ENCODE measurements at places on chromosomes 11 and 22.
A peak's percentile ranks its signal among the peaks of the same experiment; 100 is the strongest.

DNA sequence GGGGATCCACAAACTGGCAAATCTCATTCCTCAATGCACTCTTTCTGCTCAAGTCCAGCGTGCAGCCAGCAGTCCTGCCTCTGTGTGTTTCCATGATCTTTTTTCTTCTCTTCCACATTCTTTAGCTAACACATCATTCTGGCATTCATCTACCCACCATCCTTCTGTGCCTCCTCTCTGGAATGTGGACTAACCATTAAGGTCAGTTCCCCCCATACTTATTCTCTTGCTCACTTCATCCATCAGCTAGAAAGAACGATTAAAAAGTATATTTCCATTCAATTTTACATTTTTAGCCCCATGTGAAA lies 7.8 kb downstream of the KIRREL3 start:
- no peak for DNase-seq

- no peak for DNase-seq
Measured at GRCh38 chr22:24337894-24338645, 67.4 kb downstream of the SPECC1L start.

- DNase-seq, result no peak
Measured at GRCh38 chr11:77823775-77824174, 2.8 kb downstream of the AAMDC start.

- no peak for DNase-seq
Measured at GRCh38 chr11:94068764-94069163, 47.6 kb downstream of the HEPHL1 start.

DNA sequence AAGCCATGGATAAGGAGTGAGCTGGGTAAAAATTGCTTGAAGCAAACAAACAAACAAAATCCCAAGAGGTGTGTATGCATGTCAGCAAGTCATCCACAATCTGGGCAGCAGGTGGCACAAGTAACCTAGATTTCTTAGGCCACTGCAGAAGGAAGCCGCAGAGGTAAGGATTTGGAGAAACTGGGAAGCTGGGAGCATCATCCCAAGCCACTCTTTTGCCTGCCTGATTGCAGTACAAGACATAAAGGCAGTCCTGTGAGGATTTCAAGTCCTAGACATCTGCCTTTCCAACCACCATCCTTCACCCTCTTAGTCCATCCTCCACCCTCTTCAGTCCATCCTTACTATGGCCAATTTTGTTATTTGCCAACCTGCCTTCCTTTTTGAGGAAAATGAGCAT lies 67.2 kb upstream of the BMAL1 start:
- peak; percentile 73 for DNase-seq

DNA sequence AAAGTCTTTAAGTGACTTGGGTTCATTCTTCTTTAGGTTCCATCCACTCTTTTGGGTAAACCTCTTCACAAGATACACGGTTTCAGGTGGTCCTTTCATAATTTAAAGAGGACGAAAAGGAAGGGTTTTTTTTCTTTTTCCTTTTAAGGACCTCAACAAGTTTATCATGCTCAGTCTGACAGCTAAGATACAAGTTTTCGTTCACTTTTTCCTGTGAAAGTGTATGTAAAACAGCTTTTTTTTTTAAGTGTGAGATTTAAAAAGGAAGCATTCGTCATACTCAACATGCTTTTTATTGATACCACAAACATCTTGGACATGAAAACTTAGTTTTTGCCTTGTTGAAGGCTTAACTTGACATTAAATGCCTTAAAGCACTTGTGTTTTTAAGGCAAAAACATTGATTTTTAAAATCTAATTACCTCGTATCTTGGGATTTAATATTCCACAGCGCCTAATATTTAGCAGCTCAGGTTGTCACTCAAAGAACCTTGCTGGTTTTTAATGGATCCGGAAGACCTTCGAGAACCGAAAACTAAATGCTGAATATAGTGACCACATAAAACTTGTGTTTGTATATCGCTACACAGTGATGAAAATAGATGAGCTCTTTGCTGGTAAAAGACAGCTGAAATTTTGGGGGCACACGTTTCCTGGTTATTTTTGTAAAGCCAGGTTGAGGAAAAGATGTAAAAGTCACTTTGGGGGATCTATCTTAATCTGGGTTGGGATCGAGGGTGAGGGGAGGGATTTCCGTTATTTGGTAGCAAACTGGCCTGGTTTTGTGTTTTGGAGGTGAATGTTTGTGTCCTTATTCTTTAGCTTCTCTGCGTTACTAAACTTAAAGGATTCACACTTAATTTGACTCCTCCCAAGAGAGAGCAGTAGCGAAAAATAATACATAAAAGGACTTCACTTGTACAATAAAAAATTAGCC lies 2.3 kb downstream of the PCF11 start:
- DNase-seq, result no peak

- no peak for DNase-seq
Measured at GRCh38 chr11:40241524-40242051, 1217.9 kb downstream of the LRRC4C start.

GRCh38 chr22:29427176-29427760 lies 11.1 kb upstream of the RFPL1 start:
- no peak for DNase-seq

- no peak for DNase-seq
Measured at GRCh38 chr11:119147604-119148333, 1.1 kb upstream of the ABCG4 start.

DNA sequence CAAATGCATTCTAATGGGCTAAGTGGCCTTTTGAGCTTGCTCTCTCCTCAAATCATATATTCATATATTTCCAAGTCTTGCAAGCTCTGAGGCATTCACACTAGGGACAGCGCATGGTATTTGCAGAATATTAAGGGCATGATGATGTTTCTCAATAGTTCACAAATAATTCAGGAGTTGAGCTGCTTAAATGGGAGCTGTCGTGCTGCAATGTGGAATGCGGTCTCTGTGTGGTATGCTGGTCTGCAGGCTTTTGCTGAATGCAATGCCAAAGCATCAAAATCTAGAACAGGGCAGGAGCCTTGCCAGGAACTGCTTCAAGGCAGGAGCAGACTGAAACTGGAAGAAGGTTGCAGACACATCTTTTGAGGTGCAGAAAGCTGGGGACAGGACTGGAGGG lies 1060.0 kb downstream of the TBC1D22A start:
- DNase-seq, result no peak

DNA sequence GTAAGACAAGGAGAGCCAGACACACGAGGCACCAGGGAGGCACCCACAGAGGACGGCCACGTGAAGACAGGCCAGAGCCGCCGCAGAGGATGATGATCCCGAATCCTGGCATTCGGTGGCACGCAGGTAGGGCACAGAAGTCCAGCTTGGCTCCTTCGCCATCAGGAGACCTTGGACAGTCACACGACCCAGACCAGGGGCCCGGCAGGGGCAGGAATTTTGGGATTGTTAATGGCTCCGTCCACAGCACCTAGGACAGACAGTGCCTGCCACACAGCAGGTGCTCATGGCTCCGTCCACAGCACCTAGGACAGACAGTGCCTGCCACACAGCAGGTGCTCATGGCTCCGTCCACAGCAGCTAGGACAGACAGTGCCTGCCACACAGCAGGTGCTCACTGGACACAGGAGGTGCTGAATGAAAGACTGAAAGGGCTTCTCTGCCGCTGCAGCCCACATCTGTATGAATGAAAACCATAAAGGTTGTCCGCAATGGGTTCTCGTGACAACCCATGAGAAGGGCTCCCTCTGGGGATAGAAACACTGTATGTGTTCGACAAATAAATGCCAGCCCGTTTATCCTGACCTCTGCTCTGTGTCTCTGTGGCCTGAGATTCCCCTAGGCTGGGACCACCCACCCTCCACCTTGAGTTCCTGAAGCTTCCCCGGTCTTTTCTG lies 341.6 kb downstream of the CTTN start:
- no peak for DNase-seq

DNA sequence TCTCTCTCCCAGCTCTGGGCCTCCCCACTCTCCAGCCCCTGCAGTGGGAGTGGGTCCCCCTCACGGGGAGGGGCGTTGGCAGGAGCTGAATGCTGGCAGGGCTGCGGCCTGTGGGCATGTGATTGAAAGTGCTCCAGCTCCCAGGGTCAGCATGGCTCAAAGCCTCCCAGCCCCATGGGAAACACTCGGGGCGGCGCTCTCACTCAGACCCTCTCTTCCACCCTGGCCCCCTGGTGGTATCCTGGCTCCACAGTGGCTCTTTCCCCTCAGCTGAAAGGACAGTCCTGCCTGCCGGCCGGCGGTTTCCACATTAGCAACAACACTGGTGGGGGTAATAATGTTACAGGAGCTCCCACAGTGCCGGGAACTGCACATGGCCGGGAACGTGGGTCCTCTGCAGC lies 35.5 kb downstream of the POLR3H start:
- DNase-seq, result no peak

- DNase-seq, result no peak
Measured at GRCh38 chr11:61639816-61640443, 40.3 kb upstream of the DAGLA start.

- DNase-seq, result no peak
Measured at GRCh38 chr11:94928117-94928990, 45.0 kb downstream of the CWC15 start.

DNA sequence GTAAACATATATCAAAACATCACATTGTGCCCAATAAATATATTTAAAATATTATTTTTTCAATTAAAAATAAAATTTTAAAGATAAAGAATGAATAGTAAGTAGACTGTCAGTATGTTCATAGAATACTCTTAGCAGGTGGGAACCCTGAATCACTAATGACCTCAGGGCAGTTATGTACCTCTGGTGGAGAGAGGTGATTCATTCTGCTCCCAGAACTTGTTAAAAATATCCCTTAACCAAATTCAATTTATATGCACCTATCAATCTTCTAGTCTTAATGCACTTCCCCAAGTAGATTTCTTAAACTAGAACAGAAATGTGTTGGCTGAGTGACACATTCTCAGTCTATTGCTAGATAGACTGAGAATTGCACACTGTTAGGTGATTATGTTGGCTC lies 183.9 kb upstream of the SYN3 start:
- no peak for DNase-seq

- DNase-seq, result no peak
Measured at GRCh38 chr11:63573881-63574855, 11.0 kb upstream of the PLAAT2 start.

GRCh38 chr11:60059521-60060240 lies 3.2 kb downstream of the MS4A3 start:
- DNase-seq, result no peak

- DNase-seq, result no peak
Measured at GRCh38 chr11:64560139-64560771, 30.8 kb upstream of the SLC22A12 start.

- DNase-seq, result no peak
Measured at GRCh38 chr11:68775951-68776388, 24.6 kb upstream of the TESMIN start.

DNA sequence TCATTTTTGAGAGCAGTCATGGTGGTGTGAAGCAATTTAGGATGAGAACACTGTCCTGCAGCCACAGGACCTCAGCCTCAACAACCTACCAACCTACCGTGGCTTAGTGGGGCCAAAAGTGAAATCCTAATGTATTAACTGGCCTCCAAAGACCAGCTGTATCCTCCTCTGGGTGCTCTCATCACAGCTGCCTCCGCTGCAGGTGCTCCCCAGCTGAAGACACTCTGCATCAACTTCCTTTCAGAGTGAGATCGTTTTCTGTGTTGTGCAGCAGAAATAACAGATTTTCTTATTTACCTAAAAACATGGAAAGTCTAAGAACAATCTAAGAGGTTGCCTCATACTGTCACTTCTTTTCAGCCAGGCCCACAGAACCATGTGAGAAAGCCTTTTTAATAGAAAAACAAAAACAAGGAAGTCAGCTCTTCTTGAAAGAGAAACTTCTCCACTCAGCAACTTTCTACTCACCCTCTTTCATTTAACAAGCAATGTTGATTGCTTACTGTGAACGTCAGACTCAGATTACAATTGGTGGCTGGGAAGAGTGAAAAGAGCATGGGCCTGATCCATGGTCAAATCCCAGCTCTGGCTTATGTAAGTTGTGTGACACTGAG lies 136.1 kb downstream of the TENM4 start:
- DNase-seq, result no peak

DNA sequence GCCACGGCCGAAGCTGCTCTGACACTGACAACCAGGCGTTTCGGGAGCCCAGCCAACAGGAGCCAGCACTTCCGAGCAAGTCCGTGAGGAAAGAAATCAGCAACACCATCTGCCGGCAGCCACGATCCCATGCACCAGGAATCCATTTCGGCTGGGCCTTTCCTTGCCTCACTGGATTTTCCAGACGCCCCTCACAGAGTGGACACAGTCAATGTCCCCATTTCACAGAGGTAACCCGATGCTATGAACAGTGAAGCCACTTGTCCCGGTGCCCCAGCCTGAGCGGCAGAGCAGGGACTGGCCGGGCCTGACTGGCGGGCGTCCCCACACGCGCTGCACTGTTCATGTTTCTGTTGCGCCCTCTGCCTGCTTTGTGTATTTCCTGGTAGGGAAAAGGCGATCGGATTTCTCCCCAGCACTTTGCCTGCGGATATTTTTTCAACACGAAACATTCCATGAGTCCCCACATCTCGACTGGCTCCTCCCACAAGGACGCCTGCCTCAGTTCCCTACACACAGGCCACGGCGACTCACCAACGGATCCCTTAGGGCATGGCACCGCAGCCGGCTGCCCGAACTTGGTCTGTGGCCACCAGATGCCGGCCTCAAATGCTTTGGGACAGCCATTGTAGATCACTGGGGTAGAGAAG lies 55.3 kb downstream of the TRMU start:
- no peak for DNase-seq

DNA sequence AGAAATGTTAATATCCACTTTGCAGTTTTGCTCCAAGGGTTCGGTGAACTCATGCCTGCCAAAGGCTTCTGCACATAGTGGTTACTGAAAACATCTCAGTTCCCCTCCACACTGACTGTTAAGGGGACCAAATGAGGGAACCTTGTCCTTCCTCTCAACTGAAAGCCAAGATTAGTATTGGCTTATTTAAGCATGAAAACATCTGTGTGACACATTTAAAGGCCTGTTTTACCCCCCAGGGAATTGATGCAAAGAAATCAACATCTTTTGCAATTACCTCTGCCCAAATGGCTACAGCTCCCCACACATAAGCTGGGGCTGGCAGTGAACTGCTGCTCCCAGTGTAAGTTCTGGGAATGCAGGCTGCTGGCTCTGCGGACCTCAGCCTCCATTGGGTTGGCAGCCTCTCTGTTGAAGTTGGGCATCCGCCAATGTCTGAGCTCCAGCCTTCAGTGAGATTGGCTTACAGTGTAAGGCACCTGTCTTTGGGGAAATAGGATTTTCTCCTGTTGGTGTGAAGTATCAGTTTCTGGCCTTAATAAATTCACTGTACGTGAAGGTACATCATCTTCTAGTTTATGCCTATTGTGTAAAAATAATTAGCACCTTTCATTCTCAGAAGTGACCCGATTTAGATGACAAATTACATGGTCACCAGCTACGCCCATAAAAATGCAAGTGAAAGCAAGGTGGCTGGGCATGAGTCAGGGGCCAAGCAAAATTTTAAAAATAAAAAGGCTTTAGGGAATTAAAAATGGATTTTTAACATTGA lies 213.4 kb upstream of the SYN3 start:
- no peak for DNase-seq

- DNase-seq, result no peak
Measured at GRCh38 chr11:129370715-129371114, 4.9 kb upstream of the BARX2 start.

DNA sequence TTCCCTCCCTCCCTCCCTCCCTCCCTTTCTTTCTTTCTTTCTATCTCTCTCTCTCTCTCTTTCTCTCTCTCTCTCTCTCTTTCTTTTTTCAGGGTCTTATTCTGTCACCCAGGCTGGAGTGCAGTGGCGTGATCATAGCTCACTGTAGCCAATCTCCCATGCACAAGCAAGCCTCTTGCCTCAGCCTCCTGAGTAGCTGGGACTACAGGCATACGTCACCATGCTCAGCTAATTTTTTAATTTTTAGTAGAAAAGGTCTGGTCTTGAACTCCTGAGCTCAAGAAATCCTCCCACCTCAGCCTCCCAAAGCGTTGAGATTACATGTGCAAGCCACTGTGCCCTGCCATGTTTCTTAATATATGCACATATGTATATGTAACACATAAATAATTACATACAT lies 19.0 kb downstream of the TSKU start:
- DNase-seq, result no peak
